H9 (cell line): ENCODE measurements at places on chromosomes 3 and 15. TPM values are rescaled to one million over a fixed set of nuclear protein-coding genes. Genes with fewer than 3 reads are reported as not detected.

- H3K36me3 ChIP-seq: no peaks in the 10 kb centered on the region
- no peak overlapping the region for H3K27ac ChIP-seq
- no peaks in the 10 kb centered on the region for H3K27me3 ChIP-seq
- no peak overlapping the region for H3K4me3 ChIP-seq
- no peaks in the 10 kb centered on the region for H3K4me1 ChIP-seq
These were observed 40.3 kb downstream of the ABHD2 start for GRCh38 chr15:89128320-89129122.

RAD18 gene
- total RNA-seq: 27.8 and 30.2 TPM in 2 replicates

DNA sequence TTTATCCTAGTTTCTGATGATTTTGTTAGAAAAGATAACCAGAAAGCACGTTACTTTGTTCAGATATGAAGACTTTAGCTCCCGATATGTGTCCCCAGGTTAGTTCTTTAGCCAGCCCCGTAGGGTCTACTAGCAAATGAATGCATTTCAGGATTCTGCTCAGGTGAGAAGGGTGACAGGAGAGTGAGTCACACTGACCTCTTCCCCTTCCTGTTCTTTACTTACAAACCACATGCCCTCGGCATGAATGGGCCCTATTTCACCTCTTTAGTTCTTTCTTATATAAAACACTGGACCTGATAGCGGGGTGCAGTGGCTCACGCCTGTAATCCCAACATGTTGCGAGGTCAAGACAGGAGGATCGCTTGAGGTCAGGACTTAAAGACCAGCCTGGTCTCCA is 98.4 kb downstream of the SLC49A4 start:
- no peaks in the 10 kb centered on the region for H3K27me3 ChIP-seq
- DNase-seq: no peak
- no peak overlapping the region for H3K4me3 ChIP-seq

DNA sequence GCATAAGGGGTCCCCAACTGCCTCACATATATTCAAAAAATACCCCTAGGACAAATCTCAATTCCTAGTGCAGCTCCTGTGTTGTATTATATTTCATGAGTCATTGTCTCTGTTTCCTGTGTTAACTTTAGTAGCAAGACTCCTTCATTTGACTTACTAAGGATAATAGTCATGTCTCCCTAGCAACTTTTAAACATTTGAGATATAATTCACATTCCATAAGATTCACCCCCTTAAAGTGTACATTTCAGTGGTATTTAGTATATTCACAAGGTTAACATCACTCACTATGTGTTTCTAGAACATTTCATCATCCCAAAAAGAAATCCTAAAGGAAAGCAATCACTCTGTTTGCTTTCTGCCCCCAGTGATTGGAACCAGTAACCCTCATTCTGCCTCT is 121.3 kb upstream of the WNT7A start:
- H3K27me3 ChIP-seq: no peaks in the 10 kb centered on the region
- no peak for DNase-seq
- no peak overlapping the region for H3K4me3 ChIP-seq

DNA sequence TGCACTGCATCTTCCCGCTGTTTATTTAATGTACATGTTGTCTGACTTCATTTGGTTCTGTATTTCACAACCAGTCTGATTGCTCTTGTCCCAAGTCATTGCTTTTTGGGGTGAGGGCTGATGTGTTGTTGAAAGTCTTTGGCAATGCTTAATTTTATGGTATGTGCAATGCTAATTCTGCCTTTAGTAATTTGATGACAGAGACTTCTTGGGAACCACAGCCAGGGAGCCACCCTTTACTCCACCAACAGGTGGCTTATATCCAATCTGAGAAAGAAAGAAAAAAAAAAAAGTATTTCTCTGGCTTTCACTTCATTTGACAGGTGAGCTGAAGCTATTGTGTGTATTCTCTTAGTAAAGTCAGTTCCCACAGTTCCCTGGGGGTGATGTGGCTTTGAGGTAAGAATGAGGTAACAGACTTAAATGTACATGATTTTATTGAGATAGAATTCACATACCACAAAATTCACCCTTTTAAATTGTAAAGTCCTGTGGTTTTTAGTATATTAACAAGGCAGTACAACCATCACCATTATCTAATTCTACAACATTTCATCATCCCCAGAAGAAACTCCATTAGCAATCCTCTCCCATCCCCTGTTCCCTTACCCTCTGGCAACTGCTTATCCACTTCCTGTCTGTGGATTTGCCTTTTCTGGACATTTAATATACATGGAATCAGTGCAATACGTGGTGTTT is 97.3 kb downstream of the SLCO3A1 start:
- peaks cover 6% of the 10 kb centered on the region; the same call in 1 of the 2 replicates for H3K4me1 ChIP-seq
- no peak overlapping the region for H3K27ac ChIP-seq
- peaks cover 1% of the 10 kb centered on the region; the same call in 1 of the 3 replicates for H3K36me3 ChIP-seq
- no peak for DNase-seq
- no peaks in the 10 kb centered on the region for H3K27me3 ChIP-seq
- no peak overlapping the region for H3K4me3 ChIP-seq

GRCh38 chr3:38966811-38967692 is 84.7 kb downstream of the SCN11A start:
- no peaks in the 10 kb centered on the region for H3K27me3 ChIP-seq
- H3K27ac ChIP-seq: no peak overlapping the region
- H3K36me3 ChIP-seq: no peaks in the 10 kb centered on the region

GRCh38 chr3:68861521-68861920 is 70.8 kb downstream of the TAFA4 start:
- no peak overlapping the region for H3K27ac ChIP-seq
- H3K4me1 ChIP-seq: no peaks in the 10 kb centered on the region
- no peaks in the 10 kb centered on the region for H3K36me3 ChIP-seq
- H3K4me3 ChIP-seq: no peak overlapping the region

PLS1 gene
- total RNA-seq: 20.0 and 20.4 TPM in 2 replicates

GRCh38 chr3:30819067-30819798 is 75.2 kb downstream of the GADL1 start:
- no peak overlapping the region for H3K27ac ChIP-seq
- no peaks in the 10 kb centered on the region for H3K27me3 ChIP-seq
- DNase-seq: no peak
- H3K36me3 ChIP-seq: no peaks in the 10 kb centered on the region
- no peak overlapping the region for H3K4me3 ChIP-seq

TTC23 gene
- 12.2 and 14.3 TPM in 2 replicates for total RNA-seq

MYO5A gene
- total RNA-seq: 21.8 and 22.0 TPM in 2 replicates

GRCh38 chr3:8486936-8487335 is 14.7 kb upstream of the LMCD1 start:
- no peak for DNase-seq
- no peaks in the 10 kb centered on the region for H3K4me1 ChIP-seq
- no peaks in the 10 kb centered on the region for H3K27me3 ChIP-seq

DHX36 gene
- total RNA-seq: 103 and 106 TPM in 2 replicates

DNA sequence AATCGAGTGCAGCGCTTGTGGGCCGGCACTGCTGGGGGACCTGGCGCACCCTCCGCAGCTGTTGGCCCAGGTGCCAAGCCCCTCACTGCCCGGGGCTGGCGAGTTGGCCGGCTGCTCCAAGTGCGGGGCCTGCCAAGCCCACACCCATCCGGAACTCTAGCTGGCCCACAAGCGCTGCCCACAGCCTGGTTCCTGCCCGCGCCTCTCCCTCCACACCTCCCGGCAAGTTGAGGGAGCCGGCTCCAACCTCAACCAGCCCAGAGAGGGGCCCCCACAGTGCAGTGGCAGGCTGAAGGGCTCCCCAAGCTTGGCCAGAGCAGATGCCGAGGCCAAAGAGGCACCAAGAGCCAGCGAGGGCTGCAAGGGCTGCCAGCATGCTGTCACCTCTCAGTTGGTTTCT is 73.4 kb downstream of the PLXNA1 start:
- no peak overlapping the region for H3K27ac ChIP-seq
- no peaks in the 10 kb centered on the region; the same call in 1 of the 2 replicates for H3K27me3 ChIP-seq
- no peak overlapping the region for H3K4me3 ChIP-seq
- no peak for DNase-seq

DNA sequence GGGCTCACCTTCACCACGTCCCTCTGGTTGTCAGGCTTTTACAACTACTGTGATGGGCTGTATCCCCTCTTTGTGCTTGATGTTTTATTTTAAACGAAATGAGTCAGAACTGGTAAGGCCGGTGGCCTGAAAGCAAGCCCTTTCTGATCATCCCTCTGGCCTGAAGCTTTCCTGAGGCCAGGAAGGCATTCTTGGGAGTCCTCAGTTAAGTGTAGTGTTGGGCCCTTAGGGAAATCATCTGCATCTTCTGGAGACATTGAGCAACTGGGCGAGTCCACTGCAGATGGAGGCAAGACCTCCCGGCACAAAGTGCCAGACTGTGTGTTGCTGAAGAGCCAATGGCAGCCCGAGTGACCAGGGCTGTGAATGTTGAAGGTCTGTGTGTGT is 33.0 kb upstream of the AMOTL2 start:
- H3K4me1 ChIP-seq: peaks cover 16% of the 10 kb centered on the region
- H3K36me3 ChIP-seq: peaks cover 12% of the 10 kb centered on the region
- peak overlapping the region; percentile 75 for H3K4me3 ChIP-seq
- DNase-seq: peak; percentile 51
- no peak overlapping the region for H3K27ac ChIP-seq

GRCh38 chr3:9292516-9292915 is 43.1 kb upstream of the SRGAP3 start:
- DNase-seq: no peak
- H3K4me3 ChIP-seq: no peak overlapping the region
- H3K36me3 ChIP-seq: no peaks in the 10 kb centered on the region
- H3K27ac ChIP-seq: no peak overlapping the region
- no peaks in the 10 kb centered on the region for H3K4me1 ChIP-seq

GRCh38 chr3:128931046-128931445 is 51.6 kb downstream of the ACAD9 start:
- H3K4me1 ChIP-seq: no peaks in the 10 kb centered on the region
- DNase-seq: peak; percentile 4
- no peak overlapping the region for H3K27ac ChIP-seq
- no peaks in the 10 kb centered on the region for H3K27me3 ChIP-seq
- H3K4me3 ChIP-seq: no peak overlapping the region

DNA sequence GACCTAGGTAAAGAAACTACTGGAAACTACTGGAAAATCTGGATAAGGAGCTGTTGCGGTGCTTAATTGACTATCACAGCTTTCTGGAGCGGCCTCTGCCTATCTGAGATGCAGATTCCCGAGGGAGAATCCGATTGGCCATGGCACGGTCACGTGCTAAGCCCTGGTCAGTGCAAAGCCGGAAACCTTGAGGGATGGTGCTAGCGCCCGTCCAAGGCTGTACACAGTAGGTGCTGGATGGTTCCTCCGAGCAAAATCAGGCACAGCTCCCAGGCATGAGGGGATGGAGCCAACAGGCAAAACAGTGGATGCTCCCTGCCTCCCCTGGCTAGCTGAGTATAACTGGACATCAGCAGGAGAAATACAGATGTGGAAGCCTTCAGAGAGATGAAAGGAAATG is 238.7 kb upstream of the HES1 start:
- no peak overlapping the region for H3K27ac ChIP-seq
- no peak for DNase-seq
- no peak overlapping the region for H3K4me3 ChIP-seq
- H3K36me3 ChIP-seq: peaks cover 13% of the 10 kb centered on the region
- no peaks in the 10 kb centered on the region for H3K27me3 ChIP-seq

- no peaks in the 10 kb centered on the region for H3K27me3 ChIP-seq
- no peak overlapping the region for H3K27ac ChIP-seq
- no peaks in the 10 kb centered on the region for H3K36me3 ChIP-seq
- no peak for DNase-seq
- no peaks in the 10 kb centered on the region; the same call in 1 of the 2 replicates for H3K4me1 ChIP-seq
These were observed 112.7 kb downstream of the OXSM start for GRCh38 chr3:25902586-25902985.

CCR8 gene
- total RNA-seq: 0.31 and 0.64 TPM in 2 replicates

DNA sequence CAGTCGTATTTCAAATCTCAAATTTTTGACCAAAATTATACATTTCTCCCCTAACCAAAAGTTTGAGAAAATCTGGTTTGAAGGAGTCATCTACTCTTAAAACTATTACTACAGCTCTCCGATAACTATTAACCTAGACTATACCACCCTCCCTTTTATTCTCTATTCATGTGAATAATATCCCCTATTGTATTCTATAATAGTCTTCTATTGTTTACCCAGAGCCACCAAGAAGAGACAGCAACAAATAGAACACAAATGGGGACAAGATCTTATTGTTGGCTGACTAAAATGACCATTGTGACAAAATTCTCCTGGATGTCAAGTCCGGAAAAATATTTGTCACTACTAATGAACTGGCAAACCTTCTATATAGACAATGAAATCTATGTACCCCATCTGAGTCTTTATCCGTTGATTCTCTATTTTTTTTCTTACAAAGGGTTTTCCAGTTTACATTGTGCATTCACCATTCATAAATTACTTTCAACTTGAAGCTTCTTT is 618.0 kb downstream of the CADM2 start:
- no peak overlapping the region for H3K27ac ChIP-seq
- no peak for DNase-seq
- H3K4me1 ChIP-seq: no peaks in the 10 kb centered on the region
- no peak overlapping the region for H3K4me3 ChIP-seq
